Uterus (tissue), 4 donors: ENCODE measurements at places on chromosomes 3 and 15. TPM values are rescaled to one million over a fixed set of nuclear protein-coding genes. Genes with fewer than 3 reads are reported as not detected.

GRCh38 chr3:128563439-128563838 lies 70.4 kb upstream of the GATA2 start:
- DNase-seq: no peak

DNA sequence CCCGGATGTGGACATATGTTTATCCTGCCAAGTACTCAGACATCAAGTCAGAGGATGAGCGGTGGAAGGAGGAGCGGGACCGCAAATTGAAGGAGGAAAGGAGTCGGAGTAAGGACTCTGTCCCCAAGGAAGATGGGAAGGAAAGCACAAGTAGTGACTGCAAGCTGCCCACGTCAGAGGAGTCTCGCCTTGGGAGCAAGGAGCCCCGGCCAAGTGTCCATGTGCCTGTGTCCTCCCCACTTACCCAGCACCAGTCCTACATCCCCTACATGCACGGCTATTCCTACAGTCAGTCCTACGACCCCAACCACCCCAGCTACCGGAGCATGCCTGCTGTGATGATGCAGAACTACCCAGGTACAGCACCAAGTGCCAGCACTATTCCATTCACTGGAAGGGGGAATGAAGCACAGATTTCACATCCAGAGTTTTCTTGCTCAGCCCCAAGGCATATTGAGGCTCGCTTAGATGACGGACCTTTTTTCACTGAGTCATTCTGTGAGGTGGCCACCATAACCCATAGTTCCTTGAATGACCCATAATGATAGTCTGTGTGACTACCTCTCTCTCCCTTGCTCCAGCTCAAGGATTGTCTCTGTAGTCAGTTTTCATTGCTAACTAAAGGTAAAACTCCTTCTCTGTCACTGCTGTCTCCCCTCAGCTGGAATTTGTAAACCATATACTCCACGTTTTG lies 97.1 kb downstream of the RBPMS2 start:
- no peak for DNase-seq

The TRIM69 gene
- total RNA-seq: 15.3 TPM

The DNAJA4 gene
- total RNA-seq: 2.6 TPM

GRCh38 chr15:85408270-85408746 lies 27.9 kb downstream of the AKAP13 start:
- DNase-seq: no peak
